DMS53 (cell line): ENCODE measurements at places on chromosomes 4 and X.

- peak; percentile 70 for DNase-seq
Observed at GRCh38 chrX:36908801-36909675, 99.1 kb upstream of the FAM47C start.

- DNase-seq: no peak
Observed at GRCh38 chrX:148534291-148534690, 33.9 kb downstream of the AFF2 start.

DNA sequence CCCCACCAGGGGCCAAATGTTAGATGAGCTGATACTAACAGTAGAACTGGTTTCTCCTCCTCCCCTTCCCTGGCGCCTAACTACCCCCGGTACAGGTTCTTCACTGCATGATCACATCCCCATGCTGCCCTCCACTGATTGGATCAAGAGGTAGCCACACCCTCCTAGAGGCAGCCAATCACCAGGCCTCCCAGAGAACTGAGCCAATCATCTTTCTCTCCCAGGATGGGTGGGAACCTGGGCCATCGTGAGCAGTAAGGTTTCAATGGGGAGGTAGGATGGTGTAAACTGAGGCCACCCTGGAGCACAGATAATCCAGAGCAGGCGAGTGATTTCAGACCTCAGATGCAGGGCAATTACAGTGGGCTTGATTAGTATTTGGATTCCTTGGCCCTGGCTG lies 64.2 kb downstream of the PPP2R2C start:
- peak; percentile 33 for DNase-seq

- no peak for DNase-seq
Observed at GRCh38 chrX:108312011-108312410, 126.2 kb downstream of the COL4A6 start.

- DNase-seq: peak; percentile 35
Observed at GRCh38 chrX:107421337-107421861, 28.1 kb upstream of the FRMPD3 start.
